ENCODE measurements at places on chromosomes 7 and 10.

- DNase-seq: no peak
Observed at GRCh38 chr7:27759491-27759890, 19.5 kb downstream of the TAX1BP1 start.

- DNase-seq: no peak
Observed at GRCh38 chr10:72009425-72010081, 45.4 kb downstream of the CHST3 start.

DNA sequence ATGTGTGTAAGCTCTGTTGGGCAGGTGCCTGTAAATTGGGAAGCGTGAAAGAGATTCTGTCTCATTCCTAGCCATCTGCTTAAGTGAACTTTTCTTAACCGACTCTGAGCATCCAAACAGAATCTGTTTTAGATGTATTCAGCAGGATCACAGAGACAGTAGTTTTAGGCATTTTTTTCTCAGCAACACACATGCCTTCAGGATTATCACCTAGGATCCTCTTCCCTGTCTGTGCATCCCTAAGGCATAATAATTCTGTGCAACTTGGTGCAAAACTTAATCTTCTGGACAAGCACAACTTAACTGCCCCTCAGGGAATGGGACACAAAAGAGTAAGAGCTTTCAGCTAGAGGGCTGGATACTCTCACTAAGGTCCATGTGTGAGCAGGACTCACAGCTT is 284.8 kb downstream of the C7orf25 start:
- no peak for DNase-seq

- no peak for DNase-seq
Observed at GRCh38 chr10:64760371-64760770, 1239.2 kb downstream of the REEP3 start.

DNA sequence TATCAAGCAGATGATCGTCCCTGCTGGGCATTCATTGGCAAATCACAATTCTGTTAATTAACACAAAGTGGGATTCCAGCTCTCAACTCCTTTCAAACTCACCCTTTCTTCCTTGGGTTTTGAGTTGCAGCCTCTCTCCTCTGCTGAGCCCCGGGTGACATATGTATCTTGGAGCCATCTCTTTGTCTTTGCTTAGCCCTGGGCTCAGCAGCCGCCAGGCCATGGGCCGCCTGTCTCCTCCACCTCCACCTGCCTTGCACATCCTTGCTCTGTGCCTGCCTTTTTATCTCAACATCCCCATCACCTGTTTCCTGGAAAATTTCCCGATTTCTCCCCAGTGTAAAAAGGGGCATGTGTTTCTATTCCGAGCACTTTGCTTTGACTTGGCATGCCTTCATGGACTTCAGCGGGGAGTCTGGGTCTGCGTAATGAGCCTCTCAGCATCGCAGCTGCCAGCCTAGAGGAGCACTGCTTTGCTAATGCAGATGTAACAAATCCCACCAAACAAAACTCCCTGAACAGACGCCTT is 141.3 kb upstream of the AGK start:
- DNase-seq: no peak

All from activated T-helper 9 cell treated with anti-CD3 and anti-CD28 coated beads, Interleukin-2, amount 50 U/mL, for 16 hours (primary cell).